ENCODE measurements at places on chromosomes 6 and 20.

- no peak for DNase-seq
These were observed 30.3 kb downstream of the SAMD5 start for GRCh38 chr6:147538821-147539220.

DNA sequence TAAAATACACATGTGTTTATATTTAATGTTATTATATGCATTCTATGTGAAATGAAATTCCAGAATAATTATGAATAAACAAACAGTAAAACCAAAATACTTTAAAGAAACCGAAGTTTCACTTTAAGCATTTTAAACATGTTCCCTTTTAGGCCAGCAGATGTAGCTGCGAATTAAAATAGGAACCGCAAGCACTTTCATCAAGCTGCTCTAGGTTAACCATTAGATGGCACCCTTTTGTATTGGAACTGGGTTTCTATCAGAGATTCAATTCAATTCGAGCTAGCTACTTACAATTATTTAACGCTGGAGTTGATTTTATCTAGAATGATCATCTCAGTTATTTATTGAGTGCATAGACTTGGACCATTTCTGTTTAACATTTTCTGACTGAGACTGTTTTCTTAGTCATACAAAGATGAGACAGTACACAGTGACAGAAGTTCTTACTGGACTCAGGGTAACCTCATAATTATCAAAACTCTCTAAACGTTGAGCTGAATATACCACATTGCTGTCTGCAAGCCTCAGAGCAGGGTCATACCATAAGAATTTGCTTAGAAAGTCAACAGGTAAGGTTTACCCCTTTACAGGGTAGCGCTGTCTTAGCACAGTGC, 8.5 kb downstream of the TMEM242 start:
- no peak for DNase-seq

GRCh38 chr20:48599748-48600469, 227.9 kb downstream of the PREX1 start:
- no peak for DNase-seq

- no peak for DNase-seq
These were observed 285.4 kb downstream of the SMOC2 start for GRCh38 chr6:168726312-168726856.

DNA sequence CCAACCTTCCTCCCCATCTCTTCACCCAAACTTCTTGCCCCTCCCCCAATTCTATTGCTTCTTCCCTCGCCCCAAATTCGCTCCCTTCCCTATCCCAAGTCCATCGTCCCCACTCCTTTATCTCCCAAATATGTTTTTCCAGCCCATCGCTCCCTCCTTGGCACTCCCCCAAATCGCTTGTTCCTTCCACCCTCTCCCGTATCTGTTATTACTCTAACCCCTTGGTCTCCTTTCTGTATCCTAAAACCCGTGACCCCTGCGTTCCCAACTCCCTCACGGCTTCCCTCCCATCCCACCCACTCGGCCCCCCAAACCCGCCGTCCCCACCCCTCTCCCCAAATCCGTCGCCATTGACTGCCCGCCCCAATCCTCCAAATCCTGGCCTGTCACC, 584 bp downstream of the MTCH1 start:
- no peak for DNase-seq

DNA sequence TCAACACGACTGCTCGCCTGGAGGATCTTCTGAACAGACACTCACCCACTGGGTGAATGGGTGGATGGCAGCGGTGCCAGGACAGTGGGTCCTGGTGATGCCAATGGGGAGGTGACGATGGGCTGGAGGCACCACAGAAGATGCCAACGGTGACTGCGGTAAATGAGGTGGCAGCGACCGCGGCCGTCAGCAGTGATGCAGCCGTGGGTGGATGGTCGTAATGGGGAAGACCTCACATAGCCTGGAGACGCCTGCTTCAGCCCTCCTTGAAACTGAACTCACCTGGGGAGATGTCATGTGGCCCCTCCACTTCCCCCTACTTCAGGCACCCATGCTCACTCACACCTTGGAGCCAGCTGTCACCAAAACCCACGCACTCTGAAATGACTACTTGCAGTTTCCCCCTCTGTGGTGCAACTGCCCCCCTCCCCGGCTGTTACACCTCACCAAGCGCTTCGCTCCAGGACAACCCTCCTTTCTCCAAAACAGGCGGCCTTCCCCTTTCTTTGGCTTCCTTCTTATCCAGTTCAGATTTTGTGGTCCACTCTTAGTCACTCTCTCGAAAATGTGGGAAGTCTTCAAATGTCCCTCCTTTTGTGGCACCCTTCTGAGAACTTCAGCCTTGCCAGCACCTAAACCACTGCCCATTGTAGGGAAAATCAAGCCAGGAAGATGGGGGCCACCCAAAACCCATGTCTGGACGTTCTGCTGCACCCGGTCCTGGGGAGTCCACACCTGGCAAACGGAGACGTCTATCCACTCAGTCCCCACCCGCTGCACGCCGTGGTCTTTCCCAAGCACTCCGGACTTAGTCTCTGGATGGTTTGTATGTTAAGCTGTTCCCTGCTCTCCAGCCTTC, 10.4 kb upstream of the ABHD16B start:
- no peak for DNase-seq

- no peak for DNase-seq
These were observed 1.9 kb downstream of the TMEM200A start for GRCh38 chr6:130367767-130368166.

DNA sequence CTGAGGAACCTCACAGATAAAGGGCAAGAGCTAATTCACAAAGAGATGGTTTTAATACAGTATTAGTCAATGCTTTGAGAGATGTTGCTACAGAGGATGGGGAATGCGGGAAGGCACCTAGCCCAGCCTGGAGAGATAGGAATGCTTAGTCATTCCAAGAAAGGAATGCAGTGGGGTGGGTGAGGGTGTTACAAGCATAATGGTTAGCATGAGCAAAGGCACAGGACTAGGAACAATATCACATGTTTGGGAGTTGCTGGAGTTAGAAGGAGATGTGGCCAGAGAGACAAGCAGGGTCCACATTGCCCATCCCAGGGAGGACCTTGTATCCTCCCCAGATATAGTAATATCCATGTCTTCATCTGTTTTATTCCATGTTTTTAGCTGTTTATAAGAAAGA, 107.0 kb upstream of the OGFRL1 start:
- no peak for DNase-seq

DNA sequence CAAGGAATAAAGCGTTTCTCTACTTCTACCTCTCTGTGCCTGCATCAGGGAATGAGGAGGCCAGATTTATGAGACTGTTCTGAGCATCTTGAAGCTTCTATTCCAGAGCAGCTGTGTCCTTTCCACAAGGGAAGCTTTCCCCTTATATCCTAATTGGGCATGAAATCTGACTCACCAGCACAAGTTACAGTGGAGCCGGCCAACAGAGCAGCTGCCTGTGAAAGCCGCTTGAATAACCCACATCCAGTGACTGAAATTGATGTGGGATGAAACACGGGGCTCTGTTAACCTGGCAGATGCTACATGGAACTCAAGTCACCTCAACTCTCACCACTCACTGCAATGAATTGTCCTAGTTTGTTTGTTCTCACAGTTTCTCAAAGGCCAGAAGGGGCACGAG, 400.3 kb downstream of the TFAP2A start:
- DNase-seq: no peak

DNA sequence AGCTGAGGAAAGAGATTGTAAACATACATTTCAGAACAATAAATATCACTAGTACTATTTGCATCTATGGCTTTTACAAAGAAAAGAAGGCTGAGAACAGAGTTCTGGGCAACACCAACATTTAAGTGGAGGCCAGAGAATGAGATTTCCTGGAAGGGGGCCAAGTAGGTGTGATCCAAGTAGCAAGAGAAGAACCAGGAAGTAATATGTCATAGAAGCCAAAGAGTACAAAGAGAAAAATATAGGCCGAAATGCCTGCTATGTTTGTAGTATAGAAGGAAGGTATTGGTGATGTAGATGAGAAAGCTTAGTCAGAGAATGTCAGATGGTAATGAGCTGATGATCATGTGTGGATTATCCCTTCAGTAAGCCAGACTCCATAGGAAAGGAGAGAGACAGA, 94.5 kb downstream of the PERP start:
- DNase-seq: no peak

- DNase-seq: no peak
These were observed 46.0 kb downstream of the PHIP start for GRCh38 chr6:79031821-79032590.

DNA sequence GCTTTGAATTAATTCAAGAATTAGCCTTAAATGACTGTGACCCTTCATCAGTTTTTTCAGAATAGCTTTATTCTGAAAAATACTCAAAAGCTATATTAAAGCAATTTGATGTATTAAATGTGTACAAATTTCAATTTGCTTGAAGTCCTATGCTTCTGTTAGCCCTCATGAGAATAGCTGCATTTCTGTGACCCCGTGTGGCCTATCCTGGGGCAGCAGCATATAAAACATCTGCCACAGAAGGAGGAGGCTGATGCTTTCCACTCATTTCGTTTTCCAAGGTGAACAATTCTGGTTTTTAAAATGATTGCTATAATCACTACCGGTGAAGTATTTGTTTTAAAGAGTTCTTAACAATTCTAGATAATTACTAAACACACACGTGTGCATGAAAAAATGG, 360.3 kb downstream of the BTBD9 start:
- no peak for DNase-seq

- DNase-seq: no peak
These were observed 109.1 kb upstream of the GGTLC1 start for GRCh38 chr20:24097506-24098245.

GRCh38 chr20:53510262-53510661, 83.4 kb downstream of the ZNF217 start:
- DNase-seq: no peak

- no peak for DNase-seq
These were observed 6.7 kb upstream of the C2 start for GRCh38 chr6:31920811-31921210.
